ENCODE measurements at places on chromosomes 2 and 18.

DNA sequence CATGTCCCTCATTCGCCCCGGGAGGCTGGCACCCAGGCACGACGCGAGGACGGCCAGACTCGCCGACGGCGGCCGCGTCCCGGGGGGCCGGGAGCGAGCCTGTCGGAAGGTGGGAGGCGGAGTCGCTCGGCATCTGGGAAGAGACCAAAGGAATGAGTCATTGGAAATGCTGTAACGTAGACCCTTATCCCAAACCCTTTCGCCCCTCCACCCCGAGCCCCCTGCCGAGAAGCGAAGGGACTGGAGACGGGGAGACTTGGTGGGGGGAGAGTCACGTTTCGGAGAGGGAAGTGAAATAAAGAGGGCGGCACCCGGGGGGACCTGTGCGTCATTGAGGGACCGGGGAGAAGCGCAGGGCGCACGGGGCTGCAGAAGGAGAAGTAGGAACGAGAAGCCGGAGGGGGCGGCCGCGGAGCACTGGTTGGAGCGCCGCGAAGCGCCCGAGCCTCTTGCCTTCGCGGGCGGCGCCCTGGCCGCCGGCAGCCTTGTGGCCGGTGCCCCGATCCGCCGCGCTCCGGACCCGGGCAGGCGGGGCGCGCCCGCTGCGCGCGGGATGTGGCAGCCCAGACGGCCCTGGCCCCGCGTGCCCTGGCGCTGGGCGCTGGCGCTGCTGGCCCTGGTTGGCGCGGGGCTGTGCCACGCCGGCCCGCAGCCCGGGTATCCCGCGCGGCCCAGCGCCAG is at the start of gene EMILIN2:
EMILIN2 (plus strand) TSS at position 371 of the 681 bp plus-strand sequence; CDS start at position 554, 183 bp downstream.
- DNase-seq: no peak

GRCh38 chr2:72727356-72727755 is 98.5 kb downstream of the EXOC6B start:
- no peak for DNase-seq

DNA sequence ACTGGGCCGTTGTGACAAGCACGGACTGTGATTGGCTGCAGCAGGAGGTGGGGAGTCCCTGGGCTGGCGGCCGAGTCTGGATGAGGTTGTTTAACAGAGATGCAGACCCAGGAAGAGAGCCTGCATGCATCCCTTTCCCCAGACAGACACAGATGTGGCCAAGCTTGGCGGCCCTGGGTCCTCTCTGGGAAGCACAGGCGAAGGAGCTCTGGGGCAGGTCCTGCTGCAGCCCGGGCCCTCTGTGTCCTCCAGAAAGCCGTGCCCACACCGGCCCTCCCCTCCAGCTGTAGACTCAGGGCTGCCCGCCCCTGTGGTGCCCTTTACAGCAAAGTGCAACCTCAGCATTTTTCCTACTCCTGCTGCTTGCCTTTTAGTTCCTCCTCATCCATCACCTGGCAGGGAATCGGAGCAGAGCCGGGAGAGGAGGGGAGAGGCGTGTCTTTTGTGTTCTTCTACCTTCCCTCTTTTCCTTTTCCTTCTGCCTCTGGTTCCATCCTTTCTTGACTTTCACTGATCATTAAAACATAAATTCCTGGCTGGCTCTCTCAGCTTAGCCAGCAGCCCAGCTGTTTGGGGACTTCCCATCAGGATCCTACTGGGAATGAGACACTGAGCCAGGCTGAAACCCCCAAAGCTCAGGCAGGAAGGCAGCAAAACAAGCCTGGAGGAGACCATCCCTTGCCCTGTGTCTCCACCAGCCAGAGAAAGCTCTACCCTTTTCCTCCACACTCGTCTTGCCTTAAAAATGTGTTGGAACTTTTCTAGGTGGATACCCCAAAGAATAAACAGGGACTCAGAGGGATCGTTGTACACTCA is 75.0 kb downstream of the CTIF start:
- DNase-seq: no peak

GRCh38 chr2:29309090-29310029 is 194.1 kb downstream of the CLIP4 start:
- DNase-seq: peak; percentile 43

DNA sequence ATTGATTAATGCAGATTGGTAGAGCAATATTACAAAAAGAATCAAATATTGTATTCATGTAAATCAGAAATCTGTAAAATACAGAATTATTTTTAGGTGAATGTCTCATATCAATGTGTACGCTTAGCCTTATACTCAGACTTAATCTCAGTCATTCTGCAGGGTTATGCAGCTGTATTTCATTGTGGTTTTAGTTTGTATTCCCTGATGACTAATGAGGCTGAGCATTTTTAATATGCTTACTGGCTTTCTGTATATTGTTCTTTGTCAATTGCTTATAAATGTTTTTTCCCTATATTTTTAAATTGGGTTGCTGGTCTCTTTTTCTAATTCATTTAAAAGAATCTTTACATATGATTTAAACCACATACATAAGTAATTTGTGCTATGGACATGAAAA is 50.1 kb downstream of the CDH19 start:
- DNase-seq: no peak

- DNase-seq: no peak
These were observed 274.0 kb upstream of the SPRED2 start for GRCh38 chr2:65706411-65706810.

GRCh38 chr2:10717628-10718027 is 3.8 kb upstream of the ATP6V1C2 start:
- DNase-seq: no peak

DNA sequence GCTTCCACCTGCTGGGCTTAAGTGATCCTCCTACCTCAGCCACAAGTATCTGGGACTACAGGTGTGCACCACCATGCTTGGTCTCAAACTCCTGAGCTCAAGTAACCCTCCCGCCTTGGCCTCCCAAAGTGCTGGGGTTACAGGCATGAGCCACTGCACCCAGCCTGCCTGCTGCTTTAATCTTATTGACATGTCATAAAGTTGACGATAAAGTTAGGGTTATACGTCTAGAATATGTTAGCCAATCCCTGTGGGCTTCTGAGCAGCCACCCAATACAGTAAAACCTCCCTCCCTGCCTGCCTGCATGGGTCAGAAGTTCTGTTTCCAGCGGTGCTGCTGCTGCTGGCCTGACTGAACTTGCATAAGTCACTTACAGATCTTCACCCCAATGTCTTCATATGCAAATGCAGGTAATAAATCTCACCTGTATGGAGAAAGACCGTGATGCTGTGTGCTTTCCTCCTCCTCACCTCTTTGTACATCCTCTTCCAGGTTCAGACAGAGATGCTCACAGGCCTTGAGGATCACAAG is 30.1 kb downstream of the TGIF1 start:
- DNase-seq: no peak

GRCh38 chr2:10412380-10412779 is 35.7 kb downstream of the ODC1 start:
- DNase-seq: no peak

- peak; percentile 68 for DNase-seq
These were observed 2.9 kb upstream of the RBBP8 start for GRCh38 chr18:22930089-22930713.

DNA sequence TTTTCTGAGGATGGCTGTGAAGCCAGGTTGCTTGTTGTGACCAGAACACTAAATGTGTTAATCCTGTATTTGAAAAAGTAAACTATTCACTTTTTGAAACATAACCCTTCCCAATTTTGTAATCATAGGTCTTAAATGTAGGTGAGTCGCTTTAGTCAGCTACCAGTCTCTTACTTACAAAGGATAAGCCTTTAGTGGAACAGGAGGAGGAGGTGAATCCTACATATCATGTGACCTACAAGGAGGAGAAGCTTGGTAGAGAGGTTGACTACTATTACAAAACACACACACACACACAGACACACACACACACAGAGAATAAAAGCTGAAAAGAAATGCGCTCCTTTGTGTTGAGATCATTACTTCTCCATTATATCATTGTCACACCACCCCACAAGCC is 59.9 kb upstream of the SPAG16 start:
- no peak for DNase-seq

DNA sequence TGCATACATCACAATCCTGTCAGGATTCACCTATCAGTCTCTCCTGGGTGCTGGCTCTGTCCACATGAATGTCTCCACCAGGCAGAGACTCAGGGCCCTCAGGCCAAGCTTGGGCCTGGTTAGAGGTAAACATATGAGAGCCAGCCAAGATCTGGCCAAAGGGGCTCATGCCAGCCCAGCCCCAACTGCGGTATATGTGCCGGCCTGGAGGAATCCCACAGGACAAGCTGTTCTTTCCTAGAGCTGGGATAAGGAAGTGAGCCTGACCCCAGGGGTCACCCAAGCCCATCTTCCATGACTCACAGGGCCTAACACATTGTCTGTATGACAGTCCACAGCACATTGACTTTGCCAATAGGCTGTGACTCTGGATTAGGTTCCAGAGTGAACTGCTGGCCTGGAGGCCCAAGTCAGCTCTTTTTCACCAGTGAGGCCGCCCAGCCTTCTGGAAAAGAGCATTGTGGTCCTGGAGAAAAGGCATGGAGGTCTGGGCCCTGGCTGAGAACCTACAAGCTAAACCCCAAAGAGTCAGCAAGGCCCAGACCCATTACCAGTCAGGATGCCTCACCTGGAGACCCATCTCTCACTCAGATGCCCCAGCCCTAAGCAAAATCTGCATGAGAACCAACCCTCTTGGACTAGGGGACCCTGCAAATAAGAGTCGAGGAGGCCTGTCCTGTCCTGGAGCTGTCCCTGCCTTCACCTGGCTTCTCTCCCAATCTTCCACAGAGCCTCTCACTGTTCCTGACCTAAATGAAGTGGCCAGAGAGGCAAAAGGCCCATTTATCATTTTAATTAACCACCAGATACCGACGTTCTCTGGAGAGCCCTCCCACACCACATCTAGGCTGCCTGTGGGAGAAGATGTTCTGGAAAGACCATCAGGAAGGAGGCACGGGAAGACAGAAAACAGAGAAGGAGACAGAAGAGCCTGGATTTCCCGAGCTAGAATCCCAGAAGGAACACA is 120.9 kb upstream of the PKDCC start:
- DNase-seq: no peak

DNA sequence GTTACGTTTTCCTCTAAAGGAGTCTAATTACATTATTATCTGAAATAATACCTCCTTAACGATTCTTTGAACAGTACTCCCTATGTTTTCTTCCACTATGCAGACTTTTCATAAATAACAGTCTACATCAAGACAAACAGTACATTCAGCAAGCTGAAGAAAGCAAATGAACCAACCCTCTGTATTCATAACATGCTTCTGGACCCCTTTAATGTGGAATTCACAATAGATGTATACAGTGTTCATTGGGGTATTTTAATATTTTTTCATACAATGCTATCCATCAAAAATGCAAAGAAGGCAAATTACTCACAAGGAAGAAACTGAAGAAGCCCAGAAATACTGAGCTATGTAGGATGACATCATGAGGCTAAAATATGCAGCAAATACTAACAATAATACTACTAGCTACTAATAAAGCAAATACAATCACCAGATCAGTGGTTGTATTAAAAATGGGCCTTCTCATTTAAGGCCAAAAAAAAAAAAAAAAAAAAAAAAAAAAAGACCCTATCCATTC is 408.6 kb downstream of the MTX2 start:
- DNase-seq: no peak

DNA sequence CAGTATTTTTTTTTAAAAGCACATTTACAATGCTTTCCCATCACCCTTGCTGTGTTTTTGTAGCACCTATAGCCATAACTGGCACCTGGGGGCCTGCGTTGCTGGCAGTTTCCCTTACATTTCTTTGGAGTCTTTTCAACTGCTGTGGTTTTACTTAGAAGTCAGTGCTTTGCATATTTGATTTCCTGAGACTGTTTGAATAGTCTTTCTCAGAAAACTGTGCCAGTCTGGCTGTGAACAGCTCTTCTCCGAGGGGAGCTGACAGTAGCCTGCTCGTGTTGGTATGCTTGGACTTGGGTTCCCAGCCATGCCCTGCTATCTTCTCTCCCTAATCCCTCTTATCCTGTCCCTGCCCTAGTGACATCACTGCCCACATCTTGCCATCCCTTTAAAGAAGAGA is 81.5 kb downstream of the DPP4 start:
- DNase-seq: peak; percentile 48

GRCh38 chr18:30967701-30968100 is 74.8 kb downstream of the DSC3 start:
- DNase-seq: no peak

- no peak for DNase-seq
These were observed 3.5 kb upstream of the TUBB6 start for GRCh38 chr18:12304351-12305210.

- DNase-seq: no peak
These were observed 22.7 kb upstream of the ETAA1 start for GRCh38 chr2:67374481-67374880.

- DNase-seq: peak; percentile 96
These were observed at the start of the genes EIF2B4 and SNX17 for GRCh38 chr2:27370026-27370815. TSS of gene EIF2B4 (minus strand) at chr2:27370338. CDS start at chr2:27370314, 24 bp downstream. TSS of gene SNX17 (plus strand) at chr2:27370616. CDS start at chr2:27370744, 128 bp downstream.

- no peak for DNase-seq
These were observed 39.8 kb downstream of the ANO7 start for GRCh38 chr2:241228081-241228859.

GRCh38 chr18:34400834-34401233 is 176.1 kb upstream of the NOL4 start:
- DNase-seq: no peak

- DNase-seq: no peak
These were observed 182.7 kb upstream of the SIX2 start for GRCh38 chr2:45191976-45192375.

- no peak for DNase-seq
These were observed 2.9 kb upstream of the KANSL1L start for GRCh38 chr2:210174086-210174485.

All from KG1 (cell line).